Spinal cord (tissue), 10 donors: ENCODE measurements at places on chromosomes 16 and 17.

DNA sequence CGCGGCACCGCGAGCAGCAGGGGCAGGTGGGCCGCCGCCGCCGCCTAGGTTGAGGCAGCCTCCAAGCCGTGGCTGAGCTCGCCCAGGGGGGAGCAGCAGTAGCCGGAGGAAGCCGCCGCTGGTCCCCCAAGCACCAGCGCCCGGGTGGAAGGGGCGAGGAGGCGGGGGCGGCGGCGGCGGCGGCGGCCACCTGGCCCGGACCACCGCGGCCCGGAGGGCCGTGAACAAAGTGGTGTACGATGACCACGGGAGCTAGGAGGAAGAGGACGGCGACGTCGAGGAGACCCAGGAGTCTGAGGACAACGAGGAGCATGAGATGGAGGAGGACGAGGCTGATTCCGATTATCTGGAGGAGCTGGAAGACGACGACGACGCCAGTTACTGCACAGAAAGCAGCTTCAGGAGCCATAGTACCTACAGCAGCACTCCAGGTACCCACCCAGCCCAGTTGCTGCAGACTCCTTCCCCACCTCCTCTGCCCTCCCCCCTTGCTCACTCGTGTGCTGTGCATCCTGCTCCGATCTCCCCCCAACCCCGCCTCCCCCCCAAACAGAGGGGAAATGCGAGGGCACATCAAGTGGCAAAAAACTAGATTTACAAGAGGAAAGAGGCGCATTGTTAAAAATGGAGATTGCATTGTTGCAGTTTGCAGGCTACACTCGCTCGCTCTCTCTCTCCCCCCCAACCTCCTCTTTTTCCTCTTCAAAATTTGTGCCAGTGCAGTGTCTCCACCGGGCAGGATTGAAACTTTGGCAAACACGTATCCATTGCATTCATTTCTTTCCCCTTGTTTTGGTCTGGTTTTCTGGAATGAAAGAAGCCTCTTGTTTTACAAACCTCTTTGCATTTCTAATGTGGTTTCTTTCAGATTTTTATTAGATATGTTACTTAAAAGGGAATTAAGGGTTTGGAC, 41.8 kb upstream of the AMZ2 start:
- no peak for DNase-seq

- DNase-seq = no peak
Observed at GRCh38 chr16:76941113-76941512, 249.9 kb upstream of the MON1B start.

- DNase-seq = no peak
Observed at GRCh38 chr16:62967163-62967562, 930.9 kb upstream of the CDH8 start.

GRCh38 chr17:63974594-63975192, 2.0 kb upstream of the SCN4A start:
- no peak for DNase-seq

GRCh38 chr16:3358871-3359270, 3.2 kb downstream of the OR2C1 start:
- DNase-seq = no peak

- no peak for DNase-seq
Observed at GRCh38 chr17:81537343-81537855, 9.2 kb downstream of the FSCN2 start.

- DNase-seq = no peak
Observed at GRCh38 chr16:89655062-89655643, 2.4 kb downstream of the CHMP1A start.

- DNase-seq = peak; percentile 15
Observed at GRCh38 chr16:23464196-23464595, 11.2 kb upstream of the COG7 start.

DNA sequence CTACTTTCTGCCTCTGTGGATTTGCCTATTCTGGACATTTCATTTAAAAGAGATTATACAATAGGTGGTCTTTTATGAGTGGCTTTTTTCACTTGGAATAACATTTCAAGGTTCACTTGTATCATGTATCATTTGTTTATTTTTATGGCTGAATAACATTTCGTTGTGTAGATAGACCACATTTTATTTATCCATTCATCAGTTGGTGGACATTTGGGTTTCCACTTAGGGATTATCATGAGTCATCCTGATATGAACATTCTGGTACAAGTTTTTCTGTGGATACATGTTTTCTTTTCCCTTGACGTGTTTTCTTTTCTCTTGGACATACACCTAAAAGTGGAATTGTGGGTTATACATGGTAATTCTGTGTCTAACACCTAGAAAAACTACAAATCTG, 25.3 kb downstream of the PRSS54 start:
- no peak for DNase-seq

- DNase-seq = no peak
Observed at GRCh38 chr16:11372829-11373306, 27.6 kb downstream of the RMI2 start.

DNA sequence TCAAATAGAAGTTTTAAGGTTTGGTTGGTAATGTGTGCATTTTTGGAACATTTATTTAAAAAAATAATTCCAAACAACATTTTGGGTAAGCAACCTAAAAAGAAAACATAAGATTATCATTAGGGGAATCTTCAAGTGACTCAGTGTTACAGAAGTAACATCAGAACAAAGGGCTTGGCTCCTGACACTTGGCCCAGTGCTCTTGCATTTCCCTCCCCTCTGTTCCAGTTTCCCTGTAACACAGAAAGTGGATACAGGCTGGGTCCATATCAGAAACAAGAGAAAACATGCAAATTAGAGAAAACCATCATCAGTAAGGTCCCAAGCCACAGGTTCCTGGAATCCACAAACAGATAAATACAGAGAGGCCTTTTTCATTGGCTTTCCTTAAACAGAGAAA, 40.1 kb downstream of the SKAP1 start:
- no peak for DNase-seq

GRCh38 chr17:79281803-79282202, 207.2 kb downstream of the ENGASE start:
- DNase-seq = no peak

DNA sequence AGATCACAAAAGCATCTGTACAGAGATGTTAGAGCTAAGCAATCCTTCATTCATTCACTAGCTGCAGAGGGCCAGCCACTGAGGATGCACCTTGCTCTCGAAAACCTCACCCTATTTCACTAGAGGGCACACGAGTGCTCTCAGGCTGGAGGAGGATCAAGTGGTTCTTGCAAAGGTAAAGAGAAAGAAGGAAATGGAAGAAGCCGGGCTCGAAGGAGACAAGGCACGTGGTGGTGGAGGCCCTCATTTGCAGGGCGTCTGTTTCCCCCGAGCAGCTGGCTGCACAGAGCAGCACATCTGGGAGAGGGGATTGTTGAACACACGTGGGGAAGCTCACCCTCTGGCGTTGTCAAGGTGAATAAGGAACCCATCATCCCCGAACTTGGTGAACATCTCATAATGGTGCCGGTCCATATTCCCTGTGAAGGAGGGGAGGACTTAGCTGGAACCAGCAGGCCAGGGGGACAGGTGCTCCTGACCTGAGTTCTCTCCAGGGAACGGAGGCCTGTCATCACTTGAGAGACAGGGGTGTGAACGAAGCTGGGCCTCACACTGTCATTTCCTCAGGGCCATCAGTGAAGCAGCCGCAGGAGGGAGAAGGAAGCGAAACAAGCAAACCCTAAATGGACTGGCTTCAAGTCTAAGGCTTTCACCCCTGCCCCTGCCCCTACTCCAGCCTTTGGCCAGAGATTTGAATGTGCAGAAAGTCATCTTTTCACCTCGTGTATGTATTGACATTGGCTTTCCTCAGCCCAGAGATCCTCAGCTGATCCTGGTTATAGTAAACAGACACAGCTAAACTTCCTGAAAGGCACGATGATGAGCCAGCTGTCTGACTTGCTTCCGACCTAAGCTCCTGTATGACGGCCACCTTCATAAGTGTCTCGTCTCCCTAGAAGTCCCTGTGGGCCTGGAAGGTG, 27.6 kb downstream of the PRKAR1A start:
- DNase-seq = no peak

- no peak for DNase-seq
Observed at GRCh38 chr17:34118564-34118963, 136.5 kb upstream of the CCL2 start.

- no peak for DNase-seq
Observed at GRCh38 chr17:31494259-31495021, 103.0 kb downstream of the RAB11FIP4 start.

DNA sequence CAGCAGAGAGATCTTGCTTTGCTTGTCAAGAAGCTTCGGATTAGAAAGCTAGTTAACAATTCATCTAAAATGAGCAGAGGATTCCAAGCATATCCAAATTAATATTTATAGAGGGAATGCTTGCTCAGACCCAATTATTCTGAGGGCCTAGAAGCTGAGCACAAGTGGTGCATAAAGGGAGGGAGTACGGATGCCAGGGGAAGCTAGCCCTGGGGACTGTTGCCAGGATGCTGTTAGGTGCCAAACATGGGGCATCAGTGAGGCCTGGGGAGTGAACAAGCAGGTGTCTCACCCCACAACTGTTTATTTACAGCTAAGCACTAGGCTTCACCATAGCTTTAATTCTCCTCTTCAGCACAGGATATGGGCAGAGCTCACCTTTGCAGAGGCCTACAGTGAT, 684.1 kb upstream of the C16orf82 start:
- no peak for DNase-seq

DNA sequence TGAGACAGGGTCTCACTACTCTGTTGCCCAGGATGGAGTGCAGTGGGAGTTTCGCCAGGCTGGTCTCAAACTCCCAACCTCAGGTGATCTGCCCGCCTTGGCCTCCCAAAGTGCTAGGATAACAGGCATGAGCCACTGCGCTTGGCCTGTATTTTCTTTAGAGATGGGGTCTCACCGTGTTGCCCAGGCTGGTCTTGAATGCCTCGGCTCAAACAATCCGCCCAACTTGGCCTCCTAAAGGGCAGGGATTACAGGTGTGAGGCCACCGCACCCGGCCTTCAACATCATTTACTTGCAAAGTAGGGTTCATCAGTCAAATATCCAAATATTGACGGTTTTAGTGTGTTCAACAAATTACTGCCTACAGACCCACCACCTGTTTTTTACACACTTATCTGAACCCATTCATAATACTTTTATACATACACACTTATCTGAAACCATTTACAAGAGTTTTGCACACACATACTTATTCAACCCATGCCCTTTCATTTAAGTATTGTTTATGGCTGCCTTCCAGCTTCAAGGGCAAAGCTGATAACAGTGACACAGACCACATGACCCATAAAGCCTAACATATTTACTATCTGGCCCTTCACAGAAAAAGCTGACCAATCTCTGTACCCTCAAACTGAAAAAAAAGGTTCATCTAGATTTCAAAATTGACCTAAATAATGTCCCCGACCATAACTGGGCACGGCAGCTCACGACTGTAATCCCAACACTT, 11.9 kb downstream of the TMEM170A start:
- no peak for DNase-seq

DNA sequence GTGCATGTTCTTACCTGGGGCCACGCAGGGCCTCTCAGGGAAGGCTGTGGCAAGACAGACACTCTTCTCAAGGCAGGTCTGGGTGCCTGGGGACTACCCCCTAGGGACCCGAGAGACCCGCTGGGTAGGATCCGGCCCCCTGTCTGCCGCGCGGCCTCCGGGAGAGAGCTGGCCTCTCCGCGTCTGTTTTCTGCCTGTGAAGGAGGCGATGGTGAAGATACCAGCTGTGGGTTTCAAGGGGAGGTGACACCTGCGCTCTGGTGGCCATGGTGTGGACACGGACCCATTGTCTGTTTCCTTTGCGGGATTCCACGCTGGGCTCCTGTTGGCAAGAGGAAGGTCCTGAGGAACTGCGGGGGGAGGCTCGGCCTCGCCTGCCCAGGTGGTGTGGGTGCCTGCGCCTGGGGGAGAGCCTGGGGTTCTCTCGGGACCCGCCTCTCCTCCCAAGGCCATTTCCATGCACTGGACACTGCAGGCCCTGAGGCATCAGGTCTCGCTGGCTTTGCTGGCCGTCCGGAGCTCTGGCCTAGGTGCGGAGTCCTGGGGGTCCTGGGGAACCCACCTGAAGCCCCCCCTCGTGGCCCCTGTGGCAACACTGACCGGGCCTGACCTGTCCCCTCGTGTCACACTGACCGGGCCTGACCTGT, 12.2 kb upstream of the METRNL start:
- DNase-seq = no peak

DNA sequence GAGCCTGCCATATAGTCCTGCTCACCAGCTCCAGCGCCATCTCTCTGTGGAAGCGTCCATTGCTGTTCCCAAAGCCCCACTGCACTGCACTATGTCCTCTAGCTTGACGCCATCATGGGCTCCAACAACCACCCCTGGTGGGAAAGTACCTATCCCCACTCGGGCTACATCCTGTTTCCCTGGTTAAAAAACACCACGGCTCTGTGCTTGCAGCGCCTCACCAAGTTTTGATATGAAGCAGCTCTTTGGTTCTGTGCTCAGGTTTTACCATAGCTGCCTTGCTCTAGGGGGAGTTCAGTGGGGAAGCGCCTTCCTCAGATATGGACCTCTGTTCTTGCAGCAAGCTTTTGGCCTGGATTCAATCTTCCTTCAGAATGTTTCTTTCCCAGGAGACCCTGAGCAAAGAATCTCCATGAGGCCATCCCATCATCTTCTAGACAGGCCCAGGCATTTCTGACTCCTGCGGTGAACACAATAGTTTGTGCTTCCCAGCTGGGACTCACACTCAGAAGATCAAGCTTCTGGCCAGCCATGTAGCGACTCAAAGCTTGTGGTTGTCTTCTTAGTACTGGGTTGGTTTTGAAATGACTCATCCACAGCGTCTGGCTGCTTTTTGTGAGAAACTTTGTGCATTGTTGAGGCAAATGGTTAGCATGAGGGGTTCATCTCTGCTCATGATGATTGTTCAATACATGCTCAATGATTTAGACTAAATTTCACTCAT, 39.5 kb downstream of the DYNLRB2 start:
- no peak for DNase-seq

DNA sequence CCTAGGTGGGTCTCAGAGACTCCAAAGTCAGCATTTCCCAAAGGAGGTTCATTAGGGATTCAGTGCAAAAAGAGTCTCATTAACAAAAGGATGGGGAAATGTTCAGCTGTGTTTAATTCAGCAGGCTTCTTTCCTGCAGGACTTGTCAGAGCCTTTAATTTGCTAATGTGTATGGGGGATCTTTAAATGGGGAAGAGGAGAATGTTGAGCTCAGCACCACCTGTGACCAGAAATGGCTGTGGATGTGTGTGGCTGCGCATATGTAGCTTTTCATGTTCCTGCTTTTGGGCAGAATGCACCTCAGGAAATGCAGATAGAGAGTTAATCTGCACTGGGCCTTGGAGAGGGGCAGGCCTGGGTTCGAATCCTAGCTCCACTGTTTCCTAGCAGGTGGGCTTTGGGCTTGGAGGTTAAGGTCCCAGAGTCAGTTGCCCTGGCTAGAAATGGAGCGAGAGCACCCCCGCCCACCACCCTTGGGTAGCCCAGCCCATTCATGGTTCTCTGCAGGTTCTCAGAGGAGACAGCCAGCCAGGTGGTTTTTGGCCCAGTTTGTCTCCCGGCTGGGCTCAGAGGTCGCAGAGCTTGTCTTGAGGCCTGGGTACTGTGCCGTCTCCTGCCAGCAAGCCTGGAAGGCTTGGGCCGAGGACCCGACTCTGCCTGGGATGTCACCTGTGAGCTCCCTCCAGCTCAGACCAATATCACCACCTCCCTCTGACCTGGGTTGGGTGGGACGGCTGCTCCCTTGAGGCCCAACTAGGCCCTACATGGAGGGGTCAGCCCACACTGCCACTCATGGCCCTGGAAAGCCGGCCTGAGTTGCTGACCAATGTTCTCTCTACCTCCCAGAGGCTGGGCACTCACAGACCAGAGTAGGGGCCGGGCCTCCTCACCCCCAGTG, 9.3 kb downstream of the ADCY7 start:
- no peak for DNase-seq

GRCh38 chr16:19288872-19289799, 3.6 kb downstream of the CLEC19A start:
- no peak for DNase-seq
